ENCODE measurements at places on chromosomes 12 and 14. TPM values are rescaled to one million over a fixed set of nuclear protein-coding genes. Genes with fewer than 3 reads are reported as not detected.
A peak's percentile ranks its signal among the peaks of the same experiment; 100 is the strongest.

GRCh38 chr12:86254399-86255107 lies 1.6 kb downstream of the MGAT4C start:
- H3K36me3 ChIP-seq = no peaks in the 10 kb centered on the region
- DNase-seq = no peak
- no peaks in the 10 kb centered on the region for H3K4me1 ChIP-seq
- H3K4me3 ChIP-seq = no peak overlapping the region
- H3K27me3 ChIP-seq = no peaks in the 10 kb centered on the region

GRCh38 chr12:132326646-132327045 lies 2.7 kb downstream of the GALNT9 start:
- H3K4me1 ChIP-seq = peaks cover 3% of the 10 kb centered on the region
- no peak overlapping the region for H3K4me3 ChIP-seq
- no peaks in the 10 kb centered on the region for H3K36me3 ChIP-seq
- H3K27ac ChIP-seq = no peak overlapping the region

DNA sequence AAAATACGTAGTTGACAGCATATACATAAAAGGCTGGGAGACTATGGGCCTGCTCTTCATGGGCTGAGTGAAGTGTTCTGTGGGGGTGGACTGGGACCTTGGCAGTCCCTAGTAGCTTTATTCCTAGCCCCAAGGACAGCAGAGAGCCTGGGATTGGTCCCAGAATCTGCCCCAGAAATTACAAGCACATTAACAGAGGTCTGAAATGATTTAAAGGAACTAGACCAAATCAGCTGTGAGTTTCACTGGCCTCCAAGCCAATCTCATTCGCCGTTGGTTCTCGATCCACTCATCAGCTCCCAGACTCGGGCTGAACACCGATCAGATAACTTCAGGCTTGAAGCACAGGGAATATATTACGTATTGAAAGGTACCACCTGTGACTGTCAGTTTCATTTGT lies 77.0 kb upstream of the PSMC1 start:
- no peaks in the 10 kb centered on the region for H3K4me1 ChIP-seq
- no peaks in the 10 kb centered on the region for H3K27me3 ChIP-seq
- H3K4me3 ChIP-seq = no peak overlapping the region
- no peak overlapping the region for H3K27ac ChIP-seq
- no peak for DNase-seq

DNA sequence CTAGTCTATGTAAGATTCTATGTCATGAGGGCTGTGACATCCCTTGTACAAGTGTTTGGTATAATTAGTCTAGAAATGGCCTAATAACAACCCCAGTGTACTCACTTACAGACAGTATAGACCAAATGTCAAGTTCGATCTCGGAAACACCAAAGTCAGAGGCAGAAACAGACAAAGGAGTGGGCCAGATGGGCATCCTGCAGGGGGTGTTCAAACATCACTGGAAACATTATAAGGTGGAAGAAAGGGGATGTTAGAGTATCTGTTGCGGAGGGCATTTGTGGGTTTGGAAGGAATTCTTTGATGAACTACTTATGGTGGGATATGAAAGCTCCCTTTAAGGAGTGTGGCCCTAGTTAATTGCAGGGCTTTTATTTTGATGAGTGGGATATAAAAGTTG lies 134.6 kb downstream of the ESR2 start:
- no peaks in the 10 kb centered on the region for H3K36me3 ChIP-seq
- H3K27me3 ChIP-seq = no peaks in the 10 kb centered on the region
- H3K4me1 ChIP-seq = peaks cover 2% of the 10 kb centered on the region
- DNase-seq = no peak
- H3K4me3 ChIP-seq = no peak overlapping the region
- H3K27ac ChIP-seq = no peak overlapping the region

DNA sequence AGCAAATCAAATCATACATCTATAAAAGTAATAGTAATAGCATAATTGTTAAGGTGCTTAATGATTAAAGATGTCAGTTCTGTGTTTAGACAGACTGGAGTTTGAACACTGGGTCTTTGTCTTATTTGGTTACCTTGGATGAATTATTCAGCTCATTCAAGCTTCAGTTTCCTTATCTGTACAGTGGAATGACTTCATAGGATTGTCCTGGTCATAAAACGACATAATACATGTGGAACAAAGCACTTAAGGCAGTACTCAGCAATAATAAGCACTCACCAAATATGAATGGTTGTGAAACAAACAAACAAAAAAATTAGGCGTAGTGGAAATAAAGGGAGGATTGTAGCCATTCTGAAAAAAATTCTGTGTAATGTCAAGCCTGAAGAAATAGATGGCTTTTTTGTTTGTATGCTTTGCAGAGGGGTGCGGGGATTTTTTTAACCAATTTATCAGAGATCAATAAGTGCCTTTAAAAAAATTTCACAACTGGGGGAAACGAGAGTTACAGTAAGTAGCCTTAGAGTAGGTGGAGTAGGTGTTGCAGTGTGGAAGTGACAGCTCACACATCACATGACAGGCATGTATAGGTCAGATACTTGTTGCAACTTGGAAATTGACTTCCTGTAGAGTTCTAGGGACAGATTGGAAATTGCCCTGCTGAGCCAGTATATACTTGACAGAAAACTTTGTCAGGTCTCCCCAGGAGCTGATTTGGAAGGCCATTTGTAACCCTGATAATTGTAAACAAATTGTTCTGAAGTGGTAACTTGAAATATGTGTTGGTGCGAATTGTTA lies 157.7 kb downstream of the SLC15A5 start:
- no peak for DNase-seq
- no peaks in the 10 kb centered on the region for H3K27me3 ChIP-seq
- H3K27ac ChIP-seq = no peak overlapping the region
- H3K36me3 ChIP-seq = no peaks in the 10 kb centered on the region
- no peaks in the 10 kb centered on the region for H3K4me1 ChIP-seq
- H3K4me3 ChIP-seq = no peak overlapping the region

- H3K4me3 ChIP-seq = peak overlapping the region; percentile 43
- peak; percentile 65 for DNase-seq
- H3K27me3 ChIP-seq = no peaks in the 10 kb centered on the region
- H3K27ac ChIP-seq = peak overlapping the region; percentile 56
- no peaks in the 10 kb centered on the region for H3K36me3 ChIP-seq
Measured at GRCh38 chr12:121579981-121580868, 598 bp downstream of the KDM2B start.

- H3K36me3 ChIP-seq = no peaks in the 10 kb centered on the region
- no peak for DNase-seq
- no peaks in the 10 kb centered on the region for H3K27me3 ChIP-seq
- no peak overlapping the region for H3K27ac ChIP-seq
Measured at GRCh38 chr12:16920451-16920850, 314.5 kb upstream of the LMO3 start.

DNA sequence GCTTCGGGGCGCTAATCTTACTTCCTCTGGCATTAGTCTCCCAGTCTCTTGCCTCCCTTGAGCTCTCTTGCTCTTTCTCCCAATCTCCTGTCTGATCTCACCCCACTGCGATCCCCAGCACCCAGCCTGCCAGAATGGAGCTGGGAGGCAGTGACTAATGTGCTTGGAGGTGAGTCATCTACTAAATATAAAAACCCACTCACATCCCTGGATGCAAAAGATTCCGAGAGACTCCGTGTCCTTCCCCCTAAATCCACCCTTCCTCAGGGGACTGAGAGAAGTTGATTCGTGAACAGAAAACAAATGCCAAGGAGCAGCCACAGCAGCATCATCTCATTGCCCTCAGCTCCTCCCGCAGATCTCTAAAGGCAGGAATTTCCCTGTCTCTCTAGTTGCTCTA lies 45.7 kb upstream of the KCNA5 start:
- DNase-seq = no peak
- no peaks in the 10 kb centered on the region for H3K27me3 ChIP-seq
- H3K4me1 ChIP-seq = no peaks in the 10 kb centered on the region
- no peak overlapping the region for H3K27ac ChIP-seq
- no peak overlapping the region for H3K4me3 ChIP-seq
- H3K36me3 ChIP-seq = no peaks in the 10 kb centered on the region

MYF6 gene
- not detected for polyA plus RNA-seq

KRT3 gene
- polyA plus RNA-seq = not detected

LBHD2 gene
- polyA plus RNA-seq = not detected

ATG2B gene
- 14.1 TPM for polyA plus RNA-seq

All from ovary (tissue), 10 donors.